CD8-positive, alpha-beta memory T cell (primary cell): ENCODE measurements at places on chromosomes 6 and 20. TPM values are rescaled to one million over a fixed set of nuclear protein-coding genes. Genes with fewer than 3 reads are reported as not detected.

GRCh38 chr6:39092124-39092523, 22.9 kb downstream of the SAYSD1 start:
- H3K36me3 ChIP-seq, result no peaks in the 10 kb centered on the region
- H3K27me3 ChIP-seq, result peaks cover 11% of the 10 kb centered on the region
- H3K27ac ChIP-seq, result no peak overlapping the region

GRCh38 chr20:37823296-37823980, 79.5 kb upstream of the VSTM2L start:
- no peaks in the 10 kb centered on the region for H3K4me1 ChIP-seq
- no peaks in the 10 kb centered on the region for H3K27me3 ChIP-seq
- DNase-seq, result no peak
- H3K36me3 ChIP-seq, result no peaks in the 10 kb centered on the region
- H3K4me3 ChIP-seq, result no peak overlapping the region

Gene HLA-DQB1
- 16.0 TPM for total RNA-seq

GRCh38 chr20:54058420-54059139, 11.8 kb downstream of the BCAS1 start:
- H3K4me1 ChIP-seq, result no peaks in the 10 kb centered on the region
- no peaks in the 10 kb centered on the region for H3K36me3 ChIP-seq
- no peak overlapping the region for H3K27ac ChIP-seq
- no peak overlapping the region for H3K4me3 ChIP-seq

GRCh38 chr6:31042806-31043205, 32.5 kb downstream of the MUC22 start:
- no peaks in the 10 kb centered on the region for H3K4me1 ChIP-seq
- H3K36me3 ChIP-seq, result no peaks in the 10 kb centered on the region
- peak; percentile 56 for DNase-seq
- H3K27ac ChIP-seq, result no peak overlapping the region
- no peak overlapping the region for H3K4me3 ChIP-seq
- no peaks in the 10 kb centered on the region for H3K27me3 ChIP-seq

GRCh38 chr6:136592930-136593673, 42.9 kb upstream of the MAP7 start:
- H3K27me3 ChIP-seq, result no peaks in the 10 kb centered on the region
- H3K4me3 ChIP-seq, result no peak overlapping the region
- H3K27ac ChIP-seq, result no peak overlapping the region

DNA sequence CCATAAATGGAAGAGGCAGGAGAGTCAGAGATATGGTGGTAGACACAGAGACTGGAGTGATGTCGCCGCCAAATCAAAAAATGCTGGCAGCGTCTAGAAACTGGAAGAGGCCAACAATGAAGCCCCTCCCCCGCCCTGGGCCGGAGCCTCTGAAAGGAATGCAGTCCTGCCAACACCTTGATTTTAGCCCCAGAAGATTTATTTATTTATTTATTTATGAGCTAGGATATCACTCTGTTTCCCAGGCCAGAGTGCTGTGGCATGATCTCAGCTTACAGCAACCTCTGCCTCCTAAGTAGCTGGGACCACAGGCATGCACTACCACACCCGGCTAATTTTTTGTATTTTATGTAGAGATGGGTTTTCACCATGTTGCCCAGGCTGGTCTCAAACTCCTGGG, 82.6 kb upstream of the CCDC167 start:
- no peaks in the 10 kb centered on the region for H3K4me1 ChIP-seq
- H3K36me3 ChIP-seq, result no peaks in the 10 kb centered on the region
- no peak overlapping the region for H3K27ac ChIP-seq
- peaks cover 4% of the 10 kb centered on the region for H3K27me3 ChIP-seq
